T follicular helper cell (primary cell): ENCODE measurements at places on chromosomes 3 and 15.
A peak's percentile ranks its signal among the peaks of the same experiment; 100 is the strongest.

DNA sequence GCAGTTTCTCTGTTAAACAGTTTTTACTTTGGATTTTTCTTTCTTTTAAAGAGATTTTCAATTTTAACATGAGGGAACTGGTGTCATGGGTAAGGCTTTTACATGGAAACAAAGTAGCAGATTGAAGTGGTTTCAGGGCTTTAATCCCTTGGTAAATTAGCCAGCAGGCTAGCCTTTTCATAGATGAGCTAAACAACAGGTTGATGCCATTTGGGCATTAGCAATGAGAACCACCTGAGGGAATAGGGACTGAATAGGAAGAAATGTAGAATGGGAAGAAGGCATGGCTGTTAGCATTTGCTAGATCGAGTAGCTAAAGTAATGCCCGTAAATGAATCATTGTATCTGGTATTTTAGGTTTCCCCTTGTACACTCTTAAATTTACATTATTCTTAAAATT, 165.5 kb upstream of the MLF1 start:
- DNase-seq: no peak

DNA sequence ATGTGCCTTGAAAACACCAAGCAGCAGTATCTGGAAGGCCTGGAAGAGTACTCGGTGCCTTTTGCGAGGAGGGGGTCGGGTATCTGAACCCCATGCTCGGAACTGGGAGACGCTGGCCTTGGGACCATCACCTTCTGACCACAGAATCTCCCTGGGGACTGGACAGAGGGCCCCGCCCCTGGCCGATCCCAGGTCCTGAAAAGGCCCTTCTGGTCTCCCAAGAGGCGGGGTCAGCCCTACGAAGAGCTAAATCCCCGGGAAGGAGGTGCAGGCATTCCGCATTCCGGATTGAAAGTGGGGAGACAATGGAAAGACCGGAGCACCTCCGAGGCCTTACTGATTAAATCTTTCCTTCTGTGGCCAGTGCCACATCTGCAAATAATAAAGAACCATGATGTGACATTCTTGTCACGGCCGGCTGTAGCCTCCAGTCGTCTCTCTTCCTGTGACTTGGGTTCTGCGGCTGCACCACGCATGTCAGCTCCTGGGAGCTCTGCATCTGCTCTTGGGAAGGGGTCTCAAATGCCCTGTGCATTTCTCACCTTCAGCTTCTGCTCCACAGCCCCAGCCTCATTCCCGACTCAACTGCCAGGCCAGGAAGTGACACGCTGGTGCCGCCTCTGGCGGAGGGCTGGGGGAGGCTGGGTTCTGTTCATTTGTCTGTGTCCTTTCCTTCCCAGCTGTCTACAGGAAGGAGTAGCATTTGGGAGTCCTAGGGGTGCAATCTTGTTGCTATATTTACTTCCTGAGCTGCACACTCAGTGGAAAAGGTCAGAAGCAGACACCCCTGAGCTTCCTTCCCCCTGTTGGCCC, 173.5 kb downstream of the KLF13 start:
- no peak for DNase-seq

DNA sequence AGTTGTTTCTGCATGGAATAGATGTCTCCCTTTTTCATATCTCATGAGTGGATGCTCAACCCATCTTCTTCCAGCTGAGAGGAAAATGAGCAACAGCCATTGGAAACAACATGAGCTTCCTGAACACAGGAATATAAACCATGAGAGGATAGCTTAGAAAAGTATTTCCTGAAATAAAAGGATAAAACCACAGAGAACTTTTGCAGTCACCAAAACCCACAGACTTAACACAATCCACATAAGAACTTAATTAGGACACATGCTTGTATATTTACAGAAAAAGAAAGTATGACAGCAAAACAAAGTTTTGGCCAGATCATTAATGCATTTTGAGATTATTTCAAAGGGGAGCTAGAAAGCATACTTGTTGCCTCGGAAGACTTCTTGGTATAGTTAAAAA, 180.5 kb upstream of the RASGRP1 start:
- no peak for DNase-seq

DNA sequence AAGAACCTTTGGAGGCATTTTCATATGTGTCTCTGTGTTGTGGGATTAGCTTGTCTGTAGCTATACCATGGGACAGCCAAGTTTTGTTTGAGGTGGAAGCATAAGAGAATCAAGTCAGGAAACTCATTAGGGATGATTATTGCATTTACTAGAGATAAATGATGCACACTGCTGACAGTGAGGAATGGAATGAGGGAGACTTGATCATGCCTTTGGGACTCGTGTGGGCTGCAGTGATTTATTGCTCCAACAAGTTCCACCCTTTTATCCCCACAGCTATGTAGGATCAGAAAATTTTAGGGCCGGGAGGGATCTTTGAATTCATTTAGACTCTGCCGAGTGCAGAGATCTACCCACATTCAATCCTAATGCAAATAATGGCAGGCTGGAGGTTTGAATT, 16.3 kb downstream of the ZNF385D start:
- no peak for DNase-seq

DNA sequence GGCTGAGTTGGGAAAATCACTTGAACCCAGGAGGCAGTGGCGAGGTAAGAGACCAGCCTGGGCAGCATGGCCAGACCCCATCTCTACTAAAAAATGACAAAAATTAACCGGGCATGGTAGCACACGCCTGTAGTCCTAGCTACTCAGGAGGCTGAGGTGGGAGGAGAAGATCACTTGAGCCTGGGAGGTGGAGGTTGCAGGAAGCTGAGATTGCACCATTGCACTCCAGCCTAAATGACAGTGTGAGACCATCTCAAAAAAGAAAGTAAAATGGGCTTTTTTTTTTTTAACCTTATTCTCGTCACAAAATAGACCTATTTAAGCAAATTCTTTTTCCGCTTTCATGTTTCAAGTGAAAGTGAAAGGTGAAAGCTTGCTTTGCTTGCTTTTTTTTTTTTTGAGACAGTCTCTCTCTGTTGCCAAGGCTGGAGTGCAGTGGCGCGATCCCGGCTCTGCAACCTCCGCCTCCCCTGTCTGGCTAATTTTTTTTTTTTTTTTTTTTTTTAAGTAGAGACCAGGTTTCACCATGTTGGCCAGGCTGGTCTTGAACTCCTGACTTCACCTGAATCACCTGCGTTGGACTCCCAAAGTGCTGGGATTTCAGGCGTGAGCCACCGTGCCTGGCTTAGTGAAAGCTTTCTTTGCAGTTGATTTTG, 3.6 kb downstream of the PDIA3 start:
- DNase-seq: peak; percentile 30

DNA sequence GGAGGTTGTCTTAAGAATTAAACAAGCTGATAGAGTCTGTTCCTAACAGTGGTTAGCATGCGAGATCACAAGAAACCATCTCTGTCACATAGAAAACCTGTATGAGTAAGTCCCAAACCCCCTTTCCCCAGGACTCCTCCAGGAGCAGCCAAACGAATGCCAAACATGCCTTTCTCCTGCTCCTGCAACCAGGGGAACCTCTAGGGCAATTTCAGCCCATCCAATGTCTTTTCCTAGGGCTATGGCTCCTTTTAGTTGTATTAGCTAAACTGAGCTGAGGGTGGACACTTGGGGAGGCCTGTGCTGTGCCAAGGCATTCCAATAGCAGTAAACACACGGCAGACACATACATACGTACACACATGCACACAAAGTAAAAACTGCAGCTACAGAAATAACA, 36.5 kb upstream of the TIMP4 start:
- DNase-seq: no peak

DNA sequence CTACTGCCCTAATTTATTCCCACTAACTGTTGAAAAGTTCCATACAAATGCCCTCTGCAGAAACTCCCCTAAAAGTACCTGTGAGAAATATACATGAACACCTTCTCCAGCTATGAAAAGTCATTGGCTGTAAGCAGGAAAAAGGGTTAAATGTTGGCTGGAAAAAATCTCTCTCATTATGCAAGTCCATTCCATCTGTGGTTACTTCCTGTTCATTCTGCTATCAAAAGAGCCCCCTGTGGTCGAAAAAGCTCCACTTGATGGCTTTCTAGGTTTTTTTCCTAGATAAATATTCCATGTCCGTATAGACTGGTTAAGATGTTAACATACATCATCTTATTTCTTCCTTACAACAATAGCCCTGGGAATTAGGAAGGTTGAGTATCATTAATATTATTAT, 56.2 kb upstream of the AKAP13 start:
- DNase-seq: no peak

- no peak for DNase-seq
Measured at GRCh38 chr3:59573911-59574310, 524.1 kb upstream of the CFAP20DC start.

DNA sequence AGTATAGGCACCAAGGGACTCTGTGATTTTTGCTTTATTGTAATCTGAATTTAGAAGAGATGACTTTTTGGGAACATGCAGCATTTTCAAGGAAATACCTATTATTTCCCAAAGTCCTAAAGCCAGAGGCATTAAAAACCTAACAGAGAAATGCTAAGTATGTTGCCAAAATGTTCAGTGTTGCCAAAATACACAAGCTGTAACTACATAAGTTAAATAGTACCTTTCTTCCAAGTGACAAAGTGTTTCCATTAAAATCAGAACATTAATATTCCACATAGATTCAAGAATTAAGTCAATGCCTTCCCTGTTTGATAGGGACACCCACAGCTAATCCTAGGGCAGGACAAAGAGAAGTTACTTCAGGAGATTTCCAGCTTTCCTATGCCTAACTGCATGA, 42.0 kb downstream of the MKRN2 start:
- no peak for DNase-seq

DNA sequence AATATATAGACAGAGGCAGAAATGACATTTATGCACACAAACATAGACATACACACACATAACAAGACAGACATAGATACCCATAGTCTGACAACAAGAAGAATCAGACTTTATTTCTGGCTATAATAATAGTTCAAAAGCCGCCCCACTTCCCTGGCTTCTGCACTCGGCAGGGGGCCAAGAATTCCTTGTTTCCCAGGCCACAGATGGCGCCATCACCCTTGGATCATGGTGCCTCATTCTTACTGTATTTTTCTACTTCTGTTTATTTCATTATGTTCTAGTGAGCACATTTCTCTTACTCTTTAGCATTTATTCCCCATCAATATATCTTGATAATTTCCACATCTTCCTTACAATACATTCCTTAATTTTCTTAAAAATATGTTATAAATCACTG, 387.5 kb downstream of the NLGN1 start:
- no peak for DNase-seq

GRCh38 chr3:135155791-135156190, 360.7 kb downstream of the EPHB1 start:
- DNase-seq: no peak

- DNase-seq: no peak
Measured at GRCh38 chr15:58232281-58233065, 94.3 kb downstream of the AQP9 start.

DNA sequence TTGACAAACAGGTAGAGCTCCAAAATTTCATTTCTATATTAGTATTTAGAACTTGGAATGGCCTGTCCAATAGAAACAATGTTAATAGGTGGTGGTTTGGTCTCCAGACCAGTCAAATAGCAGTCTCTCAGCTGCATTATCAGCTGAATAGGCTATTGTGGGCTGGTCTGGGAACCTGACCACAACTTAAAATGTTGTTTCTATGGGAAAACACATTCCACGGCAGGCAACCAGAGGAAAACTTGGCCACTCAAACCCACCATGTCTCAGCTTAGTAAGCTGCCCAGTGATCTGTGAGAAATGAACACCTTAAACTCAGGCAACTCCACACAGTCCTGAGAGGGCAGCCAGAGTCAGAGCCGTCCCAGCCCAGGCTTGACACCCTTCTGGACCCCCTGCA, 20.4 kb downstream of the FBN1 start:
- DNase-seq: no peak
